ENCODE measurements at places on chromosomes 11 and 22.

DNA sequence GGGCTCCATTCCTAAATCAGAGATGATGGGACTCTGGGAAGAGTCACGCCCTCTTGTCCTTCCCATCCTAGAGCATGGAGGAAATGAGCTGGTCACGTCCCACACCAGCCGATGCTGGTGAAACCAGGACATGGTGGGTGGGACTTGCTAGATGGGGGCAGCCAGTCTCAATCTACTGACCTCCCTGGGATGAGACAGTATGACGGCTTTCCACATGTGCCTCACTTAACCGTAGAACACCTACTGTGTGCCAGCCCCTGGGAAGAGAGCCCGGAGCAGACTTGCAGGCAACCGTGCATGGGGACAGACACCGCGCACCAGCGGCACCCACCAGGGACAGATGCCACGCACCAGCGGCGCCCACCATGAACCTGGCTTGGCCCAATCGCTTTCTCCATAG lies 3.8 kb downstream of the OSBPL5 start:
- ATAC-seq: no peak

GRCh38 chr11:104332110-104332509 lies 168.2 kb upstream of the PDGFD start:
- no peak for ATAC-seq

DNA sequence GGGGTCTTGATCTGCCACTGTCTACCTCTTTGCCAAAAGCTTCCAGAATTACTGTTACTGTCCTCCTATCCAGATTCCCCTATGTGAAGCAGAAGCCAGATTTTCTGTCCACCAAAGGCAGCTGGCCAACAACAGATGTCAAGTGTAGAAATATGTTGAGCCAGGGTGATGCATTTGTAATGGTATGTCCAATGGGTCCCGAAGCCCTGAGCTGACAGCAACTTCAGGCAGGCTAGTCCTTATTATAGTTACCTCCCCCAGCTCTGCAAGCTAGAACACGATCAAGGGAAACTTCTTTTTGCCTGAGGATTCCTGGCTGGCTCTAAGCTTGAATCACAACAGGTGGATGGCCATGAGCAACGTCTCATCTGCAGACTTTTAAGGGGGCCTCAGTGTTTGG lies 10.2 kb downstream of the PAMR1 start:
- no peak for ATAC-seq

DNA sequence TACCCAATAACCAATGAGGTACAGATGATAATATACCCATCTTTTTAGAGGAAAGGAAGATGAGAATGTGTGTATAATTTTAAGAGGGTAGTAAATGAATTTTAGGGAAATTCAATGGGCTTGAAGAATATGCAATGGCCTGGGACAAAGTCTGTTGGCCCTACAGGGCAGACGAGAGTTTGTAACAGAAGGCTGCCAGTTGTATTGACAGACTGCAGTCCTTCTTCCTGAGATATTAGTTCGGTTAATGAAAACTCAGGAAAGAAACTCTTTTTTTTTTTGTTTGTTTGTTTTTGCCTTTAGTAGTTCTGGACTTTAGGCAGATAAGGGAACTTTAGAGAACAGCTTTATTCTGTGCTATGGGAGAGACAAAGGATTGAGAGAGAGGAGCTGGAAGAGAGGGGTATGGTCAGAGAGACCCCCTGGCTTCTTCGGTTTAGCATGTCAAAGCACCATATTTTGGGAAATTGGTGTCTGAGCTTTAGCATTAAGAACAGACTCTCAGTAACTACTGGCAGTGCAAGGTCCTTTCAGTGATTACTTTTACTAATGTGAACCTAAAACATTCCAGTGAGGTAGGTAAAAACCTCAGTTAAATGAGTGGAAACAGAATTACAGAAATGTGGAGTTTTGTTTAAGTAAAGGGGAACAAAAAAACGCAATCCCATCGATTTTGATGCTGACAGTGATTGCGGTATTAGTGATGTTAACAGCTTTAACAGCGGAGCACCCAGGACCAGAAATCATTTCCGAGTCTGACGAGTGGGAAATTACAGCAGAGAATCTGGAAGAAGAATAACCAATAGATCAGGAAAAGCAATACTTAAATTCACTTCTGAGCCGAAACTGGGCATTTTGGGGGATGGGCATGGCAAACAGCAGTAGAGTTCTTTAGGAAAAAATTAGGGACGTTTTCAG lies 644 bp upstream of the NAALAD2 start:
- ATAC-seq: no peak

DNA sequence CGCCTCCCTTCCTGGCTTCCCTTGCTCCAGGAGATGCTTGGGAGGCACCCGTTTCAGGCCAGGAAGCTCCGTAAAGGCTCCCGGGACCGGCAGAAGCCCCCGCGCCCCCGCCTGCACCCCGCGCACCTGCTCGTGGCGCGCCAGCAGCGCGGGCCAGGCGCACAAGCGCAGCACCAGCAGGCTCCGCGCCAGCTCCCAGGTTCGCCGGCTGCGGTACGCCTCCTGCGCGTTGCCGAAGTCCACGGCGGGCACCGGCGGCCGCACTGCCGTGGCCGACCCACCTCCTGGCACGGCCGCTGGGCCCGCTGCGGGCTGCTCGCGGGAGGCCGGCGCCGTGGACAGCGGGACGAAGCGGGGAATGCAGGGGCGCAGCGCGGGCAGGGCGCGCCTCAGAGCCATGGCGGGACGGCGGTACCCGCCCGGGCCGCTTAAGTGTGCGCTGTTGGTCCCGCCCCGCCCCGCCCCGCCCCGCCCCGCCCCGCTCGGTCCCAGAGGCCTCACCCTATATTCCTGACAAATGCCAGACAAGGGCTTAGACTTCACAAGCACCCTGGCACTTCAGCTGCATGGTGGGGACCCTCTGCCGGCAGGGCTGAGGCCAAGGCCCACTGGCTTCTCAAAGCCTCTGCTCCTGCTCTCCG lies at the start of gene PRODH:
TSS of gene PRODH (minus strand) at position 405 of the 641 bp plus-strand sequence. CDS start at position 399, 6 bp downstream.
- ATAC-seq: peak; percentile 52

DNA sequence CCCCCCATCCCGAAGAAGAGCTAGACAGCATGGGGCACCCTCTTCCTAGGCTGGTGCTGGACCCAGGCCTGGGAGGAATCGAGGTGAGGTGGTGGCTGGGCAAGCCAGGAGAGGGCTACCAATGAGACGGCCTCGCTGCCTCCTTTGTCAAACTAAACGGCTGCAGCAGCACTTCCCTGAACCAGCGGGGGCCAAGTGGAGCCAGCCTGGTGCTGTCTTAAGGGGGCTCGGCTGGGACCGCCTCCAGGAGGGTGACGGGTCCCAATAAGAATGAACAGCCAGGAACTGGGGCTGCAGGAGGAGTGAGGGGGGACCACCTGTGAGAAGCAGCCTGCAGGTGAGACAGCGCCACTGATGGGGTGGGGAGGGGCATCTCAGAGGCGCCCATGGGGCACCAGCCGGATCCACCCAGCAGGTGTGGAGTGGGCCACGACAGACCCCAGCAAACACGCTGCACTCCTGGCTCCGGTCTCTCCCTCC lies 17.1 kb downstream of the IFT27 start:
- no peak for ATAC-seq

GRCh38 chr11:123425367-123425766 lies 4.7 kb upstream of the GRAMD1B start:
- no peak for ATAC-seq

GRCh38 chr11:130601141-130601540 lies 152.7 kb downstream of the ADAMTS15 start:
- no peak for ATAC-seq

DNA sequence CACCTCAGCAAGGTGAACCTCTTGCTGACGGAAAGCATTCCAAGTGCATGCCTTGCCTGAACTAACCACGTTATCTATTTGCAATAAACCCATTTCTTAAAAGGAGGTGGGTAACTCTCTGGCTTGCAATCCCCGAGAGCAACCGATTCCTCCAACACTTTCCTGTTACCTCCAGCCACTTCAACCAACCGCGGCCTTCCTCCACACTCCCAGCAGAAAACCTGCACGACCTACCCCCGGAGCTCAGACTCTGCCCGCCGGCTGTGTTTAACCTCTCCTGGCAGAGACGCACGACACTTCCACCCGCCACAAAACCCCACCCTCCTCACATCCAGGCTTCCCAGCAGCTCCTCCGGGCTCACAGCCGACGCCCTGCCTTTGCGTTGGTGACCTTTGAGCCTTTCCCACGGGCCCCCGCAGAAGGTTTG lies 708 bp downstream of the SCO2 start:
- ATAC-seq: no peak
